ENCODE measurements at places on chromosomes 16 and 17.

DNA sequence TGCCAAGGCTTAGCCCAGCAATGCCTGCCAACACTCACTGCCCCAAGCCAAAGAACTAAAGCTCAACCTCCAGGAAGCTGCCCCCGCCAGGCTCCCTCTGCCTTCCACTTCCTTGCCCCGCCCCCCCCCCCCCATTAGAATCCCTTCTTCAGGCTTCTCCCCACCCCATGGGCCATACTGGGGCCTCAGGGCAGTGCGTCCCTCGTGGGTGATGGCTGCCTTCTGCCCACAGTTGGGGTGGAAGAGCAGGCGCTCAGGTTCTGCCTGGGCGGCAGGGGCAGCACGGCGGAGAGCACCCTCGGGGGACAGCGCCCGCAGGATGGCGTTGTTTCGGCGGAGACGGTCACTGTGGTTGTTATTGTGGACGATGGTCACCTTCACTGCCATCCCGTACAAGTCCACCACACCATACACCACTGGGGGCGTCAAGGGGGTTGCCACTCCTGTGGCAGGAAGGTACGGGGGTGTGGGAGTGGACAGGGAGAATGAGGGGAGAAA lies 4.1 kb downstream of the NEURL4 start:
- DNase-seq = no peak

- no peak for DNase-seq
These were observed 17.5 kb upstream of the MTMR4 start for GRCh38 chr17:58531661-58532554.

DNA sequence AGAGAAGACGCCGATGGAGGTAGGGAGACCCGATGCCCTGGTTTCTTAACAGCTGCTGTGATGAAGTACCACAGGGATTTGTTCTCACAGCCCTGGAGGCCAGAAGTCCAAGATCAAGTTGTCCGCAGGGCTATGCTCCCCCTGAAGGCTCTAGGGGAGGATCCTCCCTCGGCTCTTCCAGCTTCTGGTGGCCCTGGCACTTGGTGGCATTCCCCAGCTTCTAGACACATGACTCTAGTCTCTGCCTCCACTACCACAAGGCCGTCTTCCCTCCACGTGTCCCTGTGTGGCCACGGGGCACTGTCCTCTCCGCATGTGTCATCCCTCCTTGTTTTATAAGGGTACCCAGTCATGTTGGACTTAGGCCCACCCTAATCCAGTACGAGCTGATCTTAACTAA lies 375.2 kb downstream of the SLC39A11 start:
- no peak for DNase-seq

DNA sequence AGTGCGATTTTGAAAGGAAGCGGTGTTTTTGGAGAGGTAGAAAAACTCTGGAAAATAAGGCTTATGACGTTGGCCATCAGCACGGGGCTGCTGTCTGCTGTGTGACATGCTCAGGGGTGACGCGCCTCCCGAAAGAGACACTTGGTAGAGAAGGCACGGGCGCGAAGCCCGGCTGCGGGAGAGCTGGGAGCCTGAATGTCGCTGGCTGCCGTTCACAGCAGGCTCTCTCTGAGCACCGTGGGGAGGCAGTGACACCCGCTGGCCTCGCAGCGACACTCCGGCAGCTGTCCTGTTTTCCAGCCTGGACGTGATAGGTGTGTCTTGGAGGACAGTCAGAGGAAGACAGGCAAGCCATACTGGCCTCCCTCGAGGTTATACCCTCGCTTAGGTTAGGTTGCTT lies 759.1 kb upstream of the RBFOX1 start:
- no peak for DNase-seq

DNA sequence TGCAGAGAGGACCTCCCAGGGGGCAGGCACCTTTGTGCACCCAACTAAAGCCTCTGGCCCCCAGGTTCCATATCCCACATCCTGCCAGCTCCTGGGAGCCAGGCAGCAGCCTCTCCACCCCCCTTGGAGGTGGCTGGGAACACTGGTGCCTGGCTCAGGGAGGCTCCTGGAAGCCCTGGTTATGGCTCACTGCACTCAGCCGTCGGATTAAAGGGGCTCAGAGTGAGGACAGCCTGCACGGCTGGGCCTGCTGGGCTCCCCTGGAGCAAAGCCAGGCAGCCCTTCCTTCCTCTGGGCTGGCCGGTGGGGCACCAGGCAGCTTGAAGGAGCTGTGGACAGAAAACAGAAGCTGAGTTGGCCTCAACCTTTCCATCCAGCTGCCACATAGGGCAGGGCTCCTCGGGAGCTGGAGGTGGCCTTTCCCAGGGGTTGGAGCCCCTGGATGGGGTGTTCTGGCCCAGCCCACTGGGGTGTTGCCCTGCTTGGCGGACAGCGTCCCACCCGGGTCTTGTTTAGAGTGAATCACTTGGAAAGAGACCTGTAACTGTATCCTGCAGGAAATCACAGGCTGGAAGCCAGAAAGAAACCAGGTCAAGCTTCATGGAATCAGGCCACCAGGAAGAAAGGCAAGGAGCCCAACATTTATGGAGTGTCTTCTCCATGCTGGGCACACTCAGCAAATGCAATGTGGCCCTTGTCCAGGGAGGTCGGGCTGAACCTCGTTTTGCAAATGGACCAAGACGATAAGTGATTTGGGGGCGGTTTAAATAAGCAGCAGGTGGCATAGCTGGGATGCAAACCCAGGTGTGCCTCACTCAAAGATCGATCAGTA lies 253.3 kb downstream of the SOX9 start:
- DNase-seq = no peak

DNA sequence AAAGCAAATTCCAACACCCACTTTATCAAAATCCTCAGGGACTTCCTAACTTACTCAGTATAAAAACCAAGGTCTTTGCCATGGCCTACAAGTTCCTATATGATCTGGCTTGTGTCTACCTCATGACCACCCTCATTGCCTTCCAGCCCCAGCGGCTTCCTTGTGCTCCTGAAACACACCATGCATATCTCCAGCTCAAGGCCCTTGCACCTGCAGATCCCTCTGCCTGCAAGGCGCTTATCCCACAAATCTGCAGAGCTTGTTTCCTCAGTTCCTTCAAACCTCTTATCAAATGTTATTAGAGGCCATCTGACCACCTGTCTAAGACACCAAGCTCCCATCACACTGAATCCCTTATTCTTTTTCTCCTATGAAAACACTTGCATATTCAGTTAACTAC lies 2.6 kb downstream of the BBS2 start:
- no peak for DNase-seq

- DNase-seq = no peak
These were observed 7.8 kb downstream of the PSMD12 start for GRCh38 chr17:67358612-67359011.

DNA sequence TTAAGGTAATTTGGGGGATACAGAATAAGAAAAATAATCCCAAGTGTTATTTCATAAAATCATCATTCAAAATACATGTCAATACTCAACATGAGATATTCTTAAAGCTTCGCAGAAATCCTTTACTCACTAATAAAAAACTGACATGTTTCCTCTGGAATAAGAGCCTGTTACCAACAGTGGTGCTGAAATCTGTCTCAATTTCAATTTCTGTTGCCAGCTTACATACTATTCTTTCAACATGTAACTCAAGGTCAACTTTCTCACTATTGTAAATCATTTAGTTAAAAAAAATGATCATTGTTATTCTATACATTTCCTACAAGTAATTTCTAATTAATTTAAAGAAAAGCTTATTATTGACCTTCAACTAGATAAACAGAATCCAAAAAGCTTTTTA lies 67.9 kb downstream of the CEP95 start:
- no peak for DNase-seq
